Aorta (tissue), 5 donors: ENCODE measurements at places on chromosomes 11 and 22. TPM values are rescaled to one million over a fixed set of nuclear protein-coding genes. Genes with fewer than 3 reads are reported as not detected.

Gene PIH1D2
- total RNA-seq: 0.49 TPM

Gene NCAPD3
- total RNA-seq: 8.3 TPM

Gene SCGB1A1
- total RNA-seq: not detected

Gene TCN2
- 30.8 TPM for total RNA-seq

Gene RIMBP3B
- 0.66 TPM for total RNA-seq

Gene CRYBB1
- total RNA-seq: 1.4 TPM

Gene GCAT
- 5.8 TPM for total RNA-seq

- H3K27me3 ChIP-seq: no peaks in the 10 kb centered on the region
- H3K4me1 ChIP-seq: peaks cover 2% of the 10 kb centered on the region
- no peak for DNase-seq
- H3K27ac ChIP-seq: no peak overlapping the region
Observed at GRCh38 chr22:37880668-37881440, 25.2 kb upstream of the MICALL1 start.

GRCh38 chr22:23534851-23535717 is 45.0 kb downstream of the IGLL1 start:
- H3K27ac ChIP-seq: no peak overlapping the region
- H3K4me1 ChIP-seq: no peaks in the 10 kb centered on the region
- H3K4me3 ChIP-seq: no peak overlapping the region
- DNase-seq: peak; percentile 69
- no peaks in the 10 kb centered on the region for H3K36me3 ChIP-seq
- no peaks in the 10 kb centered on the region for H3K27me3 ChIP-seq

GRCh38 chr11:120590472-120590871 is 78.9 kb downstream of the GRIK4 start:
- no peaks in the 10 kb centered on the region for H3K4me1 ChIP-seq
- H3K36me3 ChIP-seq: no peaks in the 10 kb centered on the region
- H3K27ac ChIP-seq: no peak overlapping the region
- DNase-seq: no peak
- no peaks in the 10 kb centered on the region for H3K27me3 ChIP-seq

DNA sequence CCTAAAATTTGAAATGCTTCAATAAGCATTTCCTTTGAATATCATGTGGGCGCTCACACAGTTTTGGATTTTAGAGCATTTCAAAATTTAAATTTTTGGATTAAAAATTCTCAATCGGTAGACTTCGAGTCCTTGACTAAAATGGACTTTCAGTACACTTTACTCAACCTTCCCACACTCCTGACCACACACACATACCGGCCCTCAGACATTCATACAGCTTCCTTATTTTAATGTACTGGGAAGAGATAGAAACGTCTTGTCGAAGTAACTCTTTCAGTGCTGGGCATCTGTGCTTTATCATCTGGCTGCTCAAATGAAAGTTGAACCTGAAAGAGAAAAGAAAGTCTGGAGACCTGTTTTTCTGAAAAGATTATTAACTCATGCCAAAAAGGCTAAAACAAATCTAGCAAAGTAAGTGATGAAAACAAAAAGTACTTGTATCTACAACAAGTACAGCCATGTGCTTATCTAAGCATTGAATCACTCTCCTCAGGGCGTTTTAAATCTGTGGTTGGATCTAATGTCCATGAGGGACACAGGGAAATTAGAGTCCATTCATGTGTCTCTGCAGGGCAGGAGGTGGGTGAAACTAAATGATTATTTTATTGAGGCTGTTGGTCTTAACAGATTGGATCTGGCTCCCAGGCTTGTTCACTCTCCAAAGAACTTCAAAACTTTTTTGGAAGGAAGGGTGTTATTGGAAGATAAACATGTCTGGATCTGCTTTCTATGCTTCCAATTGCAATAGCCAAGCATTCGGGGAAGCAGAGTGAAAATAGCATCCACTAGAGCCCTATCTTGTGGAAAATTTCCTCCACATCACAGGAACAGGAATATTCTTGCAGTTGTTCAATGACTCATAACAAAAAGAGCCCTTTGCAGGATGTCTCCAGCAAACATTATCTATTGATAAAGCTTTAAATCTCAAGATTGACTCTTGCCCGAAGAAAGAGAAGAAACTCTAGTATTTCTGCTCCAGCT is 47.0 kb downstream of the CARD18 start:
- no peak overlapping the region for H3K4me3 ChIP-seq
- no peaks in the 10 kb centered on the region for H3K27me3 ChIP-seq
- no peaks in the 10 kb centered on the region for H3K4me1 ChIP-seq
- no peak overlapping the region for H3K27ac ChIP-seq
- DNase-seq: no peak

- H3K4me3 ChIP-seq: peak overlapping the region; percentile 22
- peak; percentile 59 for DNase-seq
- H3K36me3 ChIP-seq: no peaks in the 10 kb centered on the region
- no peaks in the 10 kb centered on the region for H3K4me1 ChIP-seq
- no peak overlapping the region for H3K27ac ChIP-seq
Observed at GRCh38 chr11:120985718-120986569, 38.0 kb upstream of the TBCEL start.

- H3K36me3 ChIP-seq: no peaks in the 10 kb centered on the region
- no peak overlapping the region for H3K27ac ChIP-seq
- H3K4me3 ChIP-seq: no peak overlapping the region
- no peaks in the 10 kb centered on the region for H3K4me1 ChIP-seq
- no peak for DNase-seq
Observed at GRCh38 chr22:22897091-22897490, 9.5 kb downstream of the IGLL5 start.

DNA sequence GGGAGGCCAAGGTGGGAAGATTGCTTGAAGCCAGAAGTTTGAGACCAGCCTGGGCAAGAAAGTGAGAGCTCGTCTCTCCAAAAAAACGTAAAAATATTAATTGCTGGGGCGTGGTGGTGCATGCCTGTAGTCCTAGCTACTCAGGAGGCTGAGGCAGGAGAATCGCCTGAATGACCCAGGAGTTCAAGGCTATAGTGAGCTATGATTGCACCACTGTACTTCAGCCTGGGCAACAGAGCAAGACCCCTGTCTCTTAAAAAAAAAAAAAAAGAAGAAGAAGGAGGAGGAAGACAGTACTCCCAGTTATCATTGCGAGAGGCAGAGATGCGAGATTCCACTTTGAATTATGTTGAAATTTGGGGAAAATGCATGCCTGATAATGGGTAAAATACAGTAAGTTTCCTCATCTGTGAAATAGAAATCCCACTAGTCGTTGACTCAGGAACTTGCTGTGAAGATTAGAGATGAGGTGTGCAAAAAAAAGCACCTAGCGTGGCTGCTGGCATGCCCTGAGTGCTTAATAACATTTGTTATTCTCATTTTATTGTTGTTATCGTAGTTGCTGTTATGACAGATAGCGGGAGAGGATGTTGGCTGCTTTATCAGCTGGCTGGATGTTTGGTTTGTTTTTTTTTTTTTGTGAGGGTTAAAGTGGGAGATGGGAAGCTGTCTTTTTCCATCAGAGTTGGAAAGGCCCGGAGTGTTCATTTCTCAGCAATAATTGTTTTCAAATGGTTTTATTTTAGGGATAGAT is 33.4 kb downstream of the BCR start:
- no peaks in the 10 kb centered on the region for H3K36me3 ChIP-seq
- DNase-seq: peak; percentile 6
- no peak overlapping the region for H3K4me3 ChIP-seq
- H3K27me3 ChIP-seq: no peaks in the 10 kb centered on the region

DNA sequence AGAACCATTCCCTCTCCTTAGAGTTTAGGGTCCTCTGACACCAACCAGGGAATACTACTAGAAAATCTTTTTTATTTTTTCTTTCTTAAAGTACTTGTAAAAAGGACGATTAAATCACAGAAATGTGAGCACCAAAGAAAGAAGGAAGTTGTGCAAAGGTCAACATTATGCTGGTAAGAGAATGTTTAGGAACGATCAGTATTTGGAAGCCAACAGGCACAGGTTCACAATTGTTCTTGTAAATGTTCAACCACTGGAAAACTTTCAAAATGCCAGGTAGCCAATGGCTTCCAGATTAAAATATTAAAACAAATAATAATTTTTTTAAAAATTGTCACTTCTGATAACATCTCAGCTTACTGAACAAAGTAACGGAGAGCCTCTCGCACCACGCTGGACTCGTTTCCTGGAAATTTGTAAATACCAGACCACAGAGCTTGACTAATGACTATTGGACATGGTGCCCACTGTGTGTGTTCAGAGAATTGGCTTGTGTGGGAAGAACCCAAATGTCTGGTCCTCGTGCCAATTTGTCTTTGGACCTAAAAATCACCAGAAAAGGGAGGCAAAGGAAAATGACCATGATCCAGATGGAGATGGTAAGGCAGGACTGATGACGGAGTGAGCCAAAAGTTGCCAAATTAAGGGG is 20.8 kb downstream of the COMMD9 start:
- no peak overlapping the region for H3K27ac ChIP-seq
- no peaks in the 10 kb centered on the region for H3K27me3 ChIP-seq
- DNase-seq: no peak
- H3K4me1 ChIP-seq: no peaks in the 10 kb centered on the region
- H3K36me3 ChIP-seq: no peaks in the 10 kb centered on the region
- no peak overlapping the region for H3K4me3 ChIP-seq

- DNase-seq: no peak
- no peaks in the 10 kb centered on the region for H3K36me3 ChIP-seq
- H3K4me3 ChIP-seq: no peak overlapping the region
- H3K27me3 ChIP-seq: no peaks in the 10 kb centered on the region
- H3K27ac ChIP-seq: no peak overlapping the region
Observed at GRCh38 chr11:104668797-104669463, 229.3 kb downstream of the CASP12 start.

DNA sequence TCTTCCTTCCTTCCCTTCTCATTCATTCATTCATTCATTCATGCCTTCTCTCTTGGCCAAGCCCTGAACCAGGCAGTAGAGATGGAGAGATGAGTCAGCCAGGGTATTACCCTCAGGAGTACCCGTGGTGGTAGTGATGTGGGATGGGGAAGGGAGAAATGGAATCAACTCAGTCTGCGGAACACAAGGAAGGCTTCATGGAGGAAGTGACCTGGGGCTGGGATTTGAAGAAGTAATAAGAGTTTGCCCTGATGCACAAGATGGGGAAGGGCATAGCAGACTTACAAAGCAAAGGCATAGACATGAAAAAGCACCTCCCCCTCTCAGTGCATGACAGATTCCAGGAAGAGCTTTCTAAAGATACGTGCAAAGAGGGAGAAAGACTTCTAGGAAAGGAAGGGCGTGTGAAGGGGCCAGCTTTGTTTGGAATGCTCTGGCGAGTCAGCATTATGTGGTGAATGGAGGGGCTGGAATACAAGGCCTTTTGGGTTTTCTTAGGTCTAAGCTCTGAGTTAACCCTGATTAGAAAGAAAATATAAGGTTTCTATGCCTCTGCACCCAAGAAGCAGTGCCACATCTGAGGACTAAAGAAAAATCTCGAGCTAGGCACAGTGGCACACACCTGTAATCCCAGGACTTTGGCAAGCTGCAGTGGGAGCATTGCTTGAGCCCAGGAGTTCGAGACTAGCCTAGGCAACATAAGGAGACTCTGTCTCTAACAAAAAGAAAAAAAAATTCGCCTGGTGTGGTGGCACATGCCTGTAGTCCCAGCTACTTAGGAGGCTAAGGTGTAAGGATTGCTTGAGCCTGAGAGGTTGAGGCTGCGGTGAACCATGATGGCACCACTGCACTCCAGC is 36.4 kb upstream of the ACER3 start:
- no peak overlapping the region for H3K27ac ChIP-seq
- no peaks in the 10 kb centered on the region for H3K27me3 ChIP-seq
- H3K36me3 ChIP-seq: no peaks in the 10 kb centered on the region
- DNase-seq: no peak
- H3K4me3 ChIP-seq: no peak overlapping the region
